ENCODE measurements at places on chromosomes 5 and 9.

DNA sequence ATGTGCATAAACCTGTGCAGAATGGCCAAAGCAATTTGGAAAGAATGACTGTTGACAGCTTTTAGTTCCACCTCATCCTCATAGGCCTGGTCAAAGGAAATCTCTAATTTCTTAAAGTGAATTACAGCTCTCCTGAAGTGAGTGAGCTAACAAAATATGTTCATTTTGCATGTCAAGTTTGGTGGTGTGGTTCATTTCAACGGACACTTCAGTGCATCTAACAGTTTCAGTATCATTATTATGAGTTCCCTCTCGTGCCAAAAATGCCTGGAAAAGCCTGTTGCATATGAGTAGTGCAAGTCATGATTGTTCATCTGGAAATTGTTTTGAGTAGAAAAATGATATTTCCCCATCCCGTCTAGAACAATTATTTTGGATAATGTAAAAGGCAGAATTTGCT lies 53.2 kb upstream of the HMHB1 start:
- no peaks in the 10 kb centered on the region for H3K36me3 ChIP-seq
- H3K27me3 ChIP-seq: no peaks in the 10 kb centered on the region
- H3K4me1 ChIP-seq: no peaks in the 10 kb centered on the region
- H3K27ac ChIP-seq: no peak overlapping the region
- no peak overlapping the region for H3K4me3 ChIP-seq

DNA sequence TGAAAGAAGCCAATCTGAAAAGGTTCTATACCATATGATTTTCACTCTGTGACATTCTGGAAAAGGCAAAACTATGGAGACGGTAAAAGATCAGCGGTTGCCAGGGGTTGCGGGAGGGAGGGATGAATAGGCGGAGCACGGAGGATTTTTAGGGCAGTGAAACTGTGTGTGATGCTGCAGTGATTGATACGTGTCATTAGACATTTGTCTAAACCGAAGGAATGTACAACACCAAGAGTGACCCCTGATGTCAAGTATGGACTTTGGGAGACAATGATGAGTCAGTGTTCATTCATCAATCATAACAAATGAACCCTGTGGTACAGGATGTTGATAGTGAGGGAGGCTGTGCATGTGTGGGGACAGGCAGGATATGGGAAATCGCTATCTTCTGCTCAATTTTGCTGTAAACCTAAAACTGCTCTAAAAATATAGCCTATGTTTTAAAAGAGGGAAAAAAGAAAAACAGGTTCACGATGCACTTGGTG lies 34.4 kb downstream of the ERGIC1 start:
- H3K27me3 ChIP-seq: no peaks in the 10 kb centered on the region
- no peaks in the 10 kb centered on the region for H3K36me3 ChIP-seq
- H3K27ac ChIP-seq: no peak overlapping the region
- H3K4me1 ChIP-seq: peaks cover 2% of the 10 kb centered on the region
- H3K4me3 ChIP-seq: no peak overlapping the region

- H3K4me1 ChIP-seq: no peaks in the 10 kb centered on the region
- H3K36me3 ChIP-seq: no peaks in the 10 kb centered on the region
- H3K27me3 ChIP-seq: no peaks in the 10 kb centered on the region
- no peak overlapping the region for H3K4me3 ChIP-seq
Observed at GRCh38 chr9:8095672-8096086, 296.1 kb upstream of the DMAC1 start.

- DNase-seq: peak; percentile 61
- no peaks in the 10 kb centered on the region for H3K36me3 ChIP-seq
- H3K4me1 ChIP-seq: peaks cover 3% of the 10 kb centered on the region
- no peak overlapping the region for H3K4me3 ChIP-seq
Observed at GRCh38 chr5:76483433-76483832, 80.3 kb downstream of the IQGAP2 start.

- no peak overlapping the region for H3K27ac ChIP-seq
- no peak overlapping the region for H3K4me3 ChIP-seq
- no peaks in the 10 kb centered on the region for H3K36me3 ChIP-seq
- no peak for DNase-seq
Observed at GRCh38 chr5:126693806-126694205, 83.1 kb upstream of the LMNB1 start.

DNA sequence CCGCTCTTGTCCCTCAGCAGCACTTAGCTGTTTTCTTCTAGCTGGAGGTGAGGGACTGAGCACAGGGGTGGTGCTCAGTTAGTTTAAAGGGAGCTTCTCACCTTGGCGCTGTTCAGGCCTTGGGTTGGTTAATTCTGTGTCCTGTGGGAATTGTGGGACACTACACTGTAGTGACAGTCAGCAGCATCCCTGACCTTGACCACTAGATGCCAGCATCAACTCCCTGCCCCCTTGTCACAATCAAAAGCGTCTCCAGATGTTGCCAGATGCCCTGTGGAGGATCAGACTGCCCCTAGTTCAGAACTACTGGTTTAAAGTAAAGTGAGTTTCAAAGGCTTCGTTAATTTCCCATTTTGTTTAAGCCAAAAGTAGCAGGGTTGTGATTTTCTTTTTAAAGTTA lies 65.5 kb upstream of the DMRT3 start:
- no peak overlapping the region for H3K4me3 ChIP-seq
- H3K27me3 ChIP-seq: no peaks in the 10 kb centered on the region
- DNase-seq: peak; percentile 85
- no peaks in the 10 kb centered on the region for H3K36me3 ChIP-seq
- no peak overlapping the region for H3K27ac ChIP-seq

GRCh38 chr9:81850724-81851123 lies 77.5 kb upstream of the SPATA31D4 start:
- H3K27ac ChIP-seq: no peak overlapping the region
- no peaks in the 10 kb centered on the region for H3K4me1 ChIP-seq
- no peaks in the 10 kb centered on the region for H3K27me3 ChIP-seq
- DNase-seq: no peak
- H3K4me3 ChIP-seq: no peak overlapping the region
- no peaks in the 10 kb centered on the region for H3K36me3 ChIP-seq

DNA sequence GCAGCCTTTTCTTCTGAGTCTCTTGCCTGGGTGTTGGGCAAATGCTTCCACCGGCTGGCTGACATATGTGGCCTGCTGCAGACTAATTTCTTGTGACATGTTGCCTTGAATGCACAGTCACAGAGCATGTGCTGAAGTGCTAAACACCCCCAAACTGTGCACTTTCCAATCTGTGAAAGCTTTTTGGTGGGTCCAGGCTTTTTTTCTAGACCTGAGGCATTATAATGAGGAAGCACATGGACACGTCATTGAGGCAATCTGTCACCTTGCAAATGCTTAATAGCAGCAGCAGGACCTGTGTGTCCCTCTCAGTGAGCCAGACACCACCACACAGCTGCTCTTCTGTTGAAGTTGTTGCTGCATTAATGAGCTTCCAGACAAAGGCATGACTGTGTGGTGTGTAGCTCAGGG lies 274.7 kb downstream of the ELAVL2 start:
- no peak overlapping the region for H3K4me3 ChIP-seq
- no peak for DNase-seq
- H3K27me3 ChIP-seq: no peaks in the 10 kb centered on the region

GRCh38 chr9:14310311-14310710 lies 3.6 kb downstream of the NFIB start:
- no peaks in the 10 kb centered on the region for H3K36me3 ChIP-seq
- no peak for DNase-seq
- no peaks in the 10 kb centered on the region for H3K27me3 ChIP-seq
- H3K4me3 ChIP-seq: no peak overlapping the region

DNA sequence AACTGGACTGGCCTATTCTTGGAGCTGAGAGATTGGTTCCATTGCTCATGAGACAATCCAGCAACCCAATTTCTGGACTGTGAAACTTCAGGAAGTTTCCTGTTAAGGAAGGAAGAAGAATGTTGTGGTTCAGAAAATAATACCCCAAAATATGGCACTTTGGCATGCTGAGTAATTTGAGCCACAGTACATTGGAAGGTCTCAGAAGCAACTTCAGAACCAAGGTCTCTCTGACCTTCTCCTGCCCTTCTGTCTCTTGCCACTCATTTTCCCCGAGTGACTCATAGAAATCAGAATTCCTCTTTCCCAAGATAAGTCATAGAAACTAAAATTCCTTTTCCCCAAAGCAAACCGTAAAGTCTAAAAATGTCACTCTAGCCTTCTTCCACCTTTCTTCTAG lies 1366.1 kb downstream of the PTPRD start:
- DNase-seq: no peak
- H3K27me3 ChIP-seq: no peaks in the 10 kb centered on the region
- H3K36me3 ChIP-seq: no peaks in the 10 kb centered on the region
- H3K4me3 ChIP-seq: no peak overlapping the region
- H3K27ac ChIP-seq: no peak overlapping the region

- H3K27ac ChIP-seq: no peak overlapping the region
- no peak overlapping the region for H3K4me3 ChIP-seq
- no peaks in the 10 kb centered on the region for H3K27me3 ChIP-seq
- no peaks in the 10 kb centered on the region for H3K36me3 ChIP-seq
Observed at GRCh38 chr9:138074516-138074915, 196.9 kb downstream of the CACNA1B start.

DNA sequence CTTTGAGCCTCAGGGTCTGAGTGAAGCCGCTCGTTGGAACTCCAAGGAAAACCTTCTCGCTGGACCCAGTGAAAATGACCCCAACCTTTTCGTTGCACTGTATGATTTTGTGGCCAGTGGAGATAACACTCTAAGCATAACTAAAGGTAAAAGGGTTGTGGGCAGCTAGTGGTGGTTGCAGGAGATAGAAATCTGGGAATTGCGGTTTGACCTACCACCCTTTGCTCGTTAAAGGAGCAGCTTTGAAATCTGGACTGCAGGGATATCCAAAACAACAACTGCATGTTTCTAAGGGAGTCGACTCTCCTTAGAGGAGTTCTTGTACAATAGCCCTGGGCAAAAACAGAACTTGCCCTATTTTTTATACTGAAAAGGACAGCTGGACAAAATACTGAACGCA lies 19.0 kb downstream of the ABL1 start:
- H3K27ac ChIP-seq: no peak overlapping the region
- H3K4me3 ChIP-seq: no peak overlapping the region
- DNase-seq: no peak
- H3K27me3 ChIP-seq: no peaks in the 10 kb centered on the region
- H3K4me1 ChIP-seq: peaks cover 2% of the 10 kb centered on the region

DNA sequence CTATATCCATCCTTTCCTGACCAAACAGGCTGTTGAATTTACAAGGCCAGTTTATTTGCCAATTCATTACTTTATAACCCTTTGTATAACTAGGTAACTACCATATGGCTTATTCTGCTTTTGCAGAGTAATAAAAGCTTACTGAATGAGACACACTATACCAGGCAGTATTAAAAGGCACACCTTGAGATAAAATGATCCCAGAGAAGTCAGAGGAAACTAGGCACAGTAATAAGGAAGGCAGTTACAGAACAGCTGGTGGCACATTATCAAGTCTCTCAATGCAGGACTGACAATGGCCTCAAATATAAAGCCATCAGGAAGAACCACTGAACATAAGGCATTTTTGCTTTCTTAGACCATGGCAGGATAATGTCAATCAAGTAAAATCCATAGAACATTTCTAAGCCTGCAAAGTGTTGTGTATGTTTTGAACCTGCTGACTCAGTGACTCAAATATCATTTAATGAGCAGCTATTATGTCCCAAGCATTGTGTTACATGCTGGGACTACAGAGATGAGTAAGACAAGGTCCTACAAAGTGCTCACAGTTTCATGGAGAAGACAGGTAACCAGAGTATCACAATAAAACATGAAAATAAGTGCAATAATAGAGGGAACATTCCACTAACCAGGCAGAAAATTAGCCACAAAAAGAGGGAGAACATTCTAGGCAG lies 52.5 kb downstream of the OXCT1 start:
- no peaks in the 10 kb centered on the region for H3K4me1 ChIP-seq
- DNase-seq: no peak
- H3K27ac ChIP-seq: no peak overlapping the region
- no peak overlapping the region for H3K4me3 ChIP-seq
- H3K36me3 ChIP-seq: no peaks in the 10 kb centered on the region
- no peaks in the 10 kb centered on the region for H3K27me3 ChIP-seq

DNA sequence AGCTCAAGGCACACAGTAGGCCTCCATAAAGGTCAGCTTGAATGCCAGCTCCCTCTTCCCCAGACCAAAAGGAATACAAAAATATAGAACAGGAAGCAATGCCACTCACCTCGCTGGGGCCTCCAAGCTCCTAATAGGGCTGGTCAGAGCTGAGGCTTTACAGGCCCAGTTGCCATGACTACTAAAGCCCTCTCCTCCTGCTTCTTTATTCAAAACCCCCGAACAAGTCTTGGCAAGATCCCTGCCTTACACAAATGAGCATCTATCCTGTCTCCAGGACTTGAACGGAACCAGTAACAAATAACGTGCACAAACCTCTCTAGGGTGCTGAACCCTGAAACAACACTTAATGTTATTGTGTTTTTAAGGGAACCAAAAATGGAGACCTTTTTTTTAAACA lies 136.3 kb downstream of the SIL1 start:
- peak; percentile 70 for DNase-seq
- H3K36me3 ChIP-seq: no peaks in the 10 kb centered on the region
- H3K4me3 ChIP-seq: no peak overlapping the region
- H3K27me3 ChIP-seq: no peaks in the 10 kb centered on the region
- H3K27ac ChIP-seq: no peak overlapping the region
- H3K4me1 ChIP-seq: peaks cover 2% of the 10 kb centered on the region

DNA sequence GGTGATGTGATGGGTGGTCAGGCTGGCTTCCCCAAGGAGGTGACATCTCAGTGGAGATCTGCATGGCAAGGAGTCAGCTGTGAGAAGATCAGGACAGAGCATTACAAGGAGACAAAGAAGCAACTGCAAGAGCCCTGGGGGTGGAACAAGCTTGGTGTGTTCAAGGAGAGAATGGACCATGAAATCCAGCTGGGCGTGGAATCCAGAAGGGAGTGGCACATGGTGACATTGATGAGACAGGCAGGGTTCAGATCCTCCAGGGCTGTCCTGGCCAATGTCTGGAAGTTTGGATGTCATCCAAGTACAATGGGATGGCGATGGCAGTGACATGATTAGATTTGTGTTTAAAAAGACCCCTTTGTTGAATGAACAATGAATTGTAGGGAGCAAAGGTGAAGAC lies 175.6 kb downstream of the MACROH2A1 start:
- DNase-seq: no peak
- no peaks in the 10 kb centered on the region for H3K4me1 ChIP-seq
- H3K4me3 ChIP-seq: no peak overlapping the region
- no peaks in the 10 kb centered on the region for H3K36me3 ChIP-seq

DNA sequence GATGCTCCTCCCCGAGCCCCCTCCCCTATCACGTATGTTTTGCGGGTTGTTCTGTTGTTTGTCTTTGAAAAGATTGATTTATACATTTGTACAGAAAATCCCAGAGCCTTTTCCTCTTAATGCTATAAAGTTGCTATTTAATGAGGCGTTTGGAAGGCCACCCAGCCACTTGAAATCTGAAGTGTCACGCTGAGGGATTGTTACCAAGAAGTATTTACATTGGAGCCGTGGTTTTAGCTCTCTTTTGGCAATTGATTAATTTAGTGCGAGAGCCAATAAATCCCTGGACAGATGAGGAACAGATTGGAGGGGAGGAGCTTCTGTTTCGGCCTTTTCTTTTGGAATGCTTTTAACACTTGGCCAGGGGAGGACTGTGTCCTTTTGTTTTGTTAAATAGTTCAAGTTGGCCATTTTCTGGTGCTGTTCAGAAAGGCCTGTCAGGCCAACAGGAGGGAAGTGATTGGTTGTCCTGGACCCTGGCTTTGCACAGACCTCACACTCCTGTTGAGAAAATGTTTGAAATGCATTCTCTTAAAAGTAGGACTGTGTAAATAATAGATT lies 250.2 kb downstream of the PDZD2 start:
- no peaks in the 10 kb centered on the region for H3K27me3 ChIP-seq
- DNase-seq: peak; percentile 65
- H3K27ac ChIP-seq: no peak overlapping the region
- H3K36me3 ChIP-seq: no peaks in the 10 kb centered on the region

Measured in mesendoderm (in vitro differentiated cells).